Activated CD4-positive, alpha-beta memory T cell treated with anti-CD3 and anti-CD28 coated beads, Interleukin-2, amount 10 ng/mL, durations not matched to agents 7 days and 5 days (primary cell): ENCODE measurements at places on chromosomes 2 and 18.

DNA sequence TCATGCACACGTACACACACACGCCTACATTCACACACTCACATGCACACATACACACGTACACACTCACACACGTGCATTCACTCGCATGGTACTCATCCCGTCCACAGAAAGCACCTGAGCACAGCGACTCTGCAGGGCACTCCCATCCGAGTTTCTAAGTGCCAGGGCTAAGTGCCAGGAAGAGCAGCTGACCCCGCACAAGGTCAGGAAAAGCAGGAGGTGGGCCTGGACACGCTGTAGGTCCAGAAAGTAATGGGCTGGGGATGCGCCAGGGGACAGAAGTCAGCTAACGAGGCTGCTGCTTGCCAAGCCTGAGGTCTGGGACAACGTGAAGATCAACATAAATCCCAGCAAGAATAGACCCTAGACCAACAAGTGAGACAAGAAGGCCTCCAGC is 15.8 kb downstream of the ADI1 start:
- no peak for DNase-seq

- DNase-seq: no peak
These were observed 20.5 kb downstream of the LNPK start for GRCh38 chr2:175981551-175981950.

DNA sequence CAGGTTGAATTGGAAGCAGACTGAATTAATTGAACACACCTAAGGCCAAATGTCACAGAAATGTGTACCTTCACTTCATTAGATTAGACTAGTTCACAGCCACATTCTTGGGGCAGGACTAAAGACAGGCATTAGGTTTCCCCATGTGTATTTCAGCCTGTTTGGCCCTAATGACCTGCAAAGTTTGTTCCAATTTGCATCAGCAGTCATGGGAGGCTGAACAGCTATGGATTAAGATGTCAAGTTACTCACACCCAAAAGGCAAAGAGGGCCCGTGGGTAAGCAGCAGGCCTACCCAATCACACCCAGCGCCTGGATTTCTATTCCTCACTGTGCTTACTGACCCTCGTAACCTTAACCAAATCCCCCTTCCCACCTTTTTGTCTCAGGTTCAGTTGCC is 99.6 kb upstream of the RIOK3 start:
- no peak for DNase-seq

GRCh38 chr18:26526966-26527234 is 21.5 kb downstream of the KCTD1 start:
- DNase-seq: no peak

DNA sequence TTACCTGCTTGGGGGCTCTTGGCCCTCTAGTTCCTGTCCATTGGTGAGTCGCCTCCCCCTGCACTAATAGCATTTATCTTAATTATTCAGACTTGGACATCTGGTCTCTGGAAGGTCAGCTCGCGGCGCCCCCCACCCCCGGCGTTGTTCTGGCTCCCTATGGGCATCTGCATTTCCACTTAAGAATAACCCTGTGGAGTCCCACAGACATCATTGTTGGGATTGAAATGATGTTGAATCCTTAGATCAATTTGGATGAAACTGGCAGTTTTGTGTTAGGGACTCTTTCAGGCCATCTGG is 313.8 kb upstream of the HS6ST1 start:
- DNase-seq: peak; percentile 3
